ENCODE measurements at places on chromosomes 4 and X.

GRCh38 chr4:187294861-187295260 is 571.2 kb upstream of the FAT1 start:
- DNase-seq = no peak

- no peak for DNase-seq
Observed at GRCh38 chrX:65706041-65706828, 38.8 kb downstream of the MSN start.

- no peak for DNase-seq
Observed at GRCh38 chr4:40662962-40663604, 33.4 kb upstream of the RBM47 start.

DNA sequence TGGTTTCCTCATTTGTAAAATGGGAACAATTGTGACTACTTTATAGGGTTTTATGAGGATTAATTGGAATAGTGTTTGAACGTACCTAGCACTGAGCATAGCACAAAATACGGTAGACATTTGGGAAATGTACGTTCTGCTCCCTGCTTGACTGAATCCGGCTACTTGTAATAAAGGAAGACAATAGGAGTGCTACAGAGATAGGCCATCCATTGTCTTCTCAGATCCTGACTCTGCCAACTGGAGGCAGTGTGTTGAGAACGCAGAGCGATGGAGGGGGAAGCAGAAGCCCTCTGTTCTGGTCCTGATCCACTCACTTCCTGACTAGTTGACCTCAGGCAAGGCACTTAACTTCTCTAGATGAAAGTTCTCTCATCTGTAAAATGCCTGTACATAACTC is 26.4 kb downstream of the ENPP6 start:
- no peak for DNase-seq
